ENCODE measurements at places on chromosomes 11 and 22. TPM values are rescaled to one million over a fixed set of nuclear protein-coding genes. Genes with fewer than 3 reads are reported as not detected.

The POU2F3 gene
- total RNA-seq, result 1.1 TPM

The CD6 gene
- 0.29 TPM for total RNA-seq

- DNase-seq, result no peak
Observed at GRCh38 chr22:45942787-45943493, 34.0 kb downstream of the WNT7B start.

GRCh38 chr22:32781695-32782094 lies 19.8 kb upstream of the TIMP3 start:
- no peak for DNase-seq

DNA sequence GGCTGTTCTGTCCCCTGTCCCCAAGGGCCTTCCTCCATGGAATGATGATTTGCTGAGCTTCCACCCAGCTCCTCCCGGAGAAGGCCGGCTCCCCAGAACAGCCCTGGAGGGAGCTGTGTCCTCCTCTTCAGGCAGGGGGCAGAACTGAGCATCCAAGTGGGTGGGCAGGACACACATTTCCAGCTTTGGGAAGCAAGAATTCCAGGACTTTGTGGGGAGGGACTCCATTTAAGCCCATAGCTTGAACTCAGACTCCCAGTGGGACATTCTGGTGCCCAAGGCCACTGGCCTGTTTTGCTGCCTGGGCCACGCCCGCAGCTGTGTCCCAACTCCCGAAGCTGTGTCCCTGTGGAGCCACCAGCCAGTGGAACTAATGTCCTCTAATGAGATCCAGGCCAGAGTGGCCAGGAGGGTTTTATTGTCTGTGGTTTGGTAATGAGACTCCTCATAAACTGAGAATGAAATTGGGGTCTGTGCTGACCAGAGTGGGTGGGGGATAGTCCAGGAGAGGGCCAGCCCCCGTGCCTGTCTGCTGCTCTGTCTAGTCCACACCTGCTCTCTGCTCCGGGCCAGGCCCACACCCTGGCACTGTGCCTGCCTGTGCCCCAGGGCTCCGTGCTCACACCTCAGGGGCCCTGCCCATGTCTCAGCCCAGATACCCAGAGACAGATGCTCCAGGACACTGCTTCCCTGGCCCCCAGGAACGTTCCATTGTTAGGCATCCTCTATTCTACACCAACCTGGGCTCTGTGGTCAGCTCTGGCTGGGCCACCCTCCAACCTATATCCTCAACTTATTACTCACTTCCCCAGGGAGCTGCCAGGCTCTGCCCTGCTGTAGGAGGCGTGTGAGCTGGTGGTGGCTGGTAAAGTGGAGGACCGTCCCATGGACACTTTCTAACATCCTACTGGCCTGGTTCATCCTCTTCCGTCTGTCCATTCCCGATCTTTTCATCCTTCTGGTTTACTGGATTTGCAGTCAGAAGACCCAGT lies 7.6 kb downstream of the NECTIN1 start:
- no peak for DNase-seq

DNA sequence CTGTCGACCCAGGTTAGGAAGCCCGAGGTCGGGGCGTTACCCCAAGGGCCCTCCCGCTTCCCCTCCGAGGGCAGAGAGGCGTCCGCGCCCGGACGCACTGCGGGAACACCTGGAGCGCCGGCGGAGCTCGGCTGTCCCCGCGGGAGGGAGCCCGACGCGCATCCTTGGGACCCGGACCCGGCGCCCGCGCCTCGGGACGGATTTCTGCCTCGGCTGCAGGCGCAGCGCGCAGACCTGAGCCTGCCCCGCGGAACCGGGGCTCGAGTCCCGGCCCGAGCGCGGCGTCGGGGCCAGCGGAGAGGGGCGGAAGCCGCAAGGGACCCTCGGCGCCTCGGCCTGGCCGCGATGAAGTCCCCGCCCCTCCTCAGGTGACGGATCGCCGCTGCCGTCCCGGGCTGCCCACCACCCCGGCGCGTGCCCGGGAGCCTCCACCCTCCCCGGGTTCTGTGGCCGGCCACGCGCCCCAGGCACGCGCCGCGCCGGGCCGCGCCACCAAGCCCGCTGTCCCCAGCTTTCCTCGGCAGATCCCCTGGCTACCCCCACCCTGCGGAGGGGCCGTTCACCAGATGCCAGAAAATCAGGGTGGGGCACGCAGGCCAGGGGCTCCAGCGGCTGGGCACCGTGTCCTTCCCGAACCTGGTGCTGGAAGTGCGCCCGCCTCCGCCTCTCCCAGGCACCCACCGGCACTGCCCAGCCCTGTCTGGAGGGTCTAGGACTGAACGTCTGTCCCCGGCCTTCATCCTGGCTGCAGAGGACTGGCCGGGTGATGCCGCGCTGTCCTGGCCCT lies 410 bp downstream of the GLB1L3 start:
- DNase-seq, result no peak

GRCh38 chr11:116136987-116137674 lies 632.9 kb upstream of the CADM1 start:
- DNase-seq, result no peak

- no peak for DNase-seq
Observed at GRCh38 chr11:133047036-133047770, 485.1 kb downstream of the OPCML start.

All from kidney epithelial cell (primary cell).